ENCODE measurements at places on chromosomes 5 and 9. TPM values are rescaled to one million over a fixed set of nuclear protein-coding genes. Genes with fewer than 3 reads are reported as not detected.

The LAMC3 gene
- not detected for total RNA-seq

The CCDC152 gene
- 6.5 TPM for total RNA-seq

The SLC34A1 gene
- 2.1 TPM for total RNA-seq

The OMD gene
- total RNA-seq: not detected

The PIP5KL1 gene
- 2.7 TPM for total RNA-seq

The SOX30 gene
- 0.10 TPM for total RNA-seq

The SPINK5 gene
- total RNA-seq: not detected

The NCBP1 gene
- total RNA-seq: 45.1 TPM

The BHMT2 gene
- not detected for total RNA-seq

The ADGRV1 gene
- 0.26 TPM for total RNA-seq

The ENHO gene
- not detected for total RNA-seq

The PRDM9 gene
- not detected for total RNA-seq

The SMAD5 gene
- 19.5 TPM for total RNA-seq

The CDH9 gene
- not detected for total RNA-seq

The CAVIN4 gene
- total RNA-seq: 0.16 TPM

The IFNA21 gene
- not detected for total RNA-seq

The PCDHGA3 gene
- not detected for total RNA-seq

The BAAT gene
- not detected for total RNA-seq

The IL31RA gene
- total RNA-seq: not detected

The SLC25A48 gene
- not detected for total RNA-seq

The EGFLAM gene
- not detected for total RNA-seq

The CNTNAP3 gene
- not detected for total RNA-seq

The DIMT1 gene
- total RNA-seq: 24.8 TPM

The ABCA1 gene
- 0.03 TPM for total RNA-seq

The OR2K2 gene
- total RNA-seq: not detected
